ENCODE measurements at places on chromosomes 2 and 18.

- DNase-seq: no peak
These were observed 97.5 kb downstream of the LDLRAD4 start for GRCh38 chr18:13316063-13316462.

DNA sequence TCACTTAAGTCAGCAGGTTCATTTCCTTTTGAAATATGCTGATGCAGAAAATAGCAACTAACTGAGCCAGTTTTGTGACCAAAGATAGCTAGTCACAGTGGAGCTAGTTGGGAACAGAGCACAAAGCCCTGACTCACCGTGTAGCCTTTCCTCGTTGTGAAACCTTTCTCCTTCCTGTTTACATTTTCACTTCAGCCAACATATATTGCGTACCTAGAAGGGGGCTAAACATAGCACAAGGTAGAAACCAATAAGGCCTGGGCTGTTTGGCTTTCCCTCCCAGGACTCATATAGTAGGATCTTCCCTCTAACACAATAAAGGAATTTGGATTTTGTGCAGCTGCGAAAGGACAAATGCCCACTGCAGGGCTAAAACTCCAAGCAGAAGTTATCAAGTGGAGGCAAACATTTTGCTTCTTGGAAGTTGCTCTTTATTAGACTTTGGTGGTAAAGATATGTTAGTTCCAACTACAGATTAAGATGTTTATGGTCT lies 24.5 kb upstream of the LPIN2 start:
- no peak for DNase-seq

DNA sequence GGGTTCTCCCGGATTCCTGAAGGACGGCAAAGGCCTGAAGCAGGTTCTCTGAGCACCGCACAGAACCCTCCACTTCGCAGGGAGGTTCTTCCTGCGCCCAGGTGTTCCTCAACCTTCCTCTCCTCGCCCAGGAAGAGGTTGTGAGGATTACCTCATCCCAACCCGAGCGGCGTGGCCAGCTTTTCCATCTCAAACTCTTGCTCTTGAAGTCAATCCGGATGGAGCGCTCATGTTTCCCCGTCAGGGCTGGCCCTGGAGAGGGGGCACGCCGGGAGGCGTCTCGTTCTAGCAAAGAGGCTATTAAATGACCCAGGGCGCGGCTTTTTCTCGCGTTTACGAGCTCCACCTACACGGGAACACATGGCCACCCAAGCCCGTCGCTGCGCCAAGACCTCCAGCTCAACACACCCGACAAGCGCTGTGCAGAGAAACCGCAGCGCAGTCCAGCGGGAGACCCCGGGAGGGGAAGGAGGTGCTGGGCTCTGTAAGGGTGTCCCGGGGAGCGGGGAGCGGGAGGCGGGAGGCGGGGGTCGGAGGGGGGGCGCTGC lies 540 bp upstream of the RAB10 start:
- no peak for DNase-seq

- DNase-seq: no peak
These were observed 8.2 kb downstream of the SLC35F6 start for GRCh38 chr2:26772064-26773001.

DNA sequence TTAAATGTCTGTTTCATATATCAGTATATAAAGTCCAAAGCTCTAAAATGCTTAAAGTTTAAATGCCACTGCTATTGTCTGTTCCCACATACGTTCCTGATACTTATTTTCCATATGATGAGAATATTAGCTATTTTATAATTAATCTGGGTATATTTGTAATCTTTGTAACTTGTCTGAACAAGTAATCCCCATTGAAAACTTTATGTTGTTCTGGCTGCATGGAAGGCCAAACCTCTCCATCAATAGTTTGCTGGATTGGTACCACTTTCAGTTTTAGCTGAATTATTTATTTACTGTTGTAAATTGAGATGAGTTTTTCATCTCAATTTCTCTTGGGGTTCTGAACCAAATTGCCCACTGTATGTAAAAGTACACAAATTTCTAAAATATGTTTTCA lies 1.5 kb downstream of the MBD5 start:
- no peak for DNase-seq

- DNase-seq: no peak
These were observed 11.3 kb upstream of the FSHR start for GRCh38 chr2:49165662-49166061.

- no peak for DNase-seq
These were observed 56.7 kb downstream of the ZEB2 start for GRCh38 chr2:144463266-144463665.

GRCh38 chr18:70377317-70377799 lies 88.5 kb downstream of the SOCS6 start:
- DNase-seq: no peak

DNA sequence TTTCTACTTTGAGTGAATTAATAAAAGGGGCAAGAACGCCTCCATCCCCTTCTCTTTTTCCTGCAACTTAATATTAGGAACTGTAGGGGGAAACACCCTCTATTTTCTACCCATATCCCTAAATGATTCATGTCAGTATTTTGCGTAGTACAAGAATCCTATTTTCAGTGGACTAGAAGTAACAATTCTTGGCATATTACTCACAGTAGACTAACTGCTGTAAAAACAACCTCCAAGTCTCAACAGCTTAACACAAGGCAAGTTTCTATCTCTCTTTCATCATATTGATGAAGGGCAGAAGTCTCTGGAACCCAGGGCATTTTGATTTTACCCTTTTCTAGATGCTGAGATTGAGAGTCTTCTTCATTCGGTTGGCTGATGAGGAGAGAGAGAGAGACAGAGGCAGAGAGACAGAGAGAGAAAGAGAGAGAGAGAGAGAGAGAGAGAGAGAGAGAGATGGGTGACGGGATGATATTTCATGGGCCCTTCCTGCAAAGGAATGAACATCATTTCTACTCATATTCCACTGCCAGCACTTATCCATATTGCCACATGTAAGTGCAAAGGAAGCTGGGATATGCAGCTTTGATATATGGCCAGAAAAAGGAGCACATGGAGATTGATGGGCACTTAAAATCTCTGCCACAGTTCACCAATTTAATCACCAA lies 481.6 kb downstream of the LPIN1 start:
- no peak for DNase-seq

GRCh38 chr2:29940706-29941105 lies 19.3 kb upstream of the ALK start:
- no peak for DNase-seq
